Foreskin keratinocyte (primary cell): ENCODE measurements at places on chromosomes 2 and 18.

DNA sequence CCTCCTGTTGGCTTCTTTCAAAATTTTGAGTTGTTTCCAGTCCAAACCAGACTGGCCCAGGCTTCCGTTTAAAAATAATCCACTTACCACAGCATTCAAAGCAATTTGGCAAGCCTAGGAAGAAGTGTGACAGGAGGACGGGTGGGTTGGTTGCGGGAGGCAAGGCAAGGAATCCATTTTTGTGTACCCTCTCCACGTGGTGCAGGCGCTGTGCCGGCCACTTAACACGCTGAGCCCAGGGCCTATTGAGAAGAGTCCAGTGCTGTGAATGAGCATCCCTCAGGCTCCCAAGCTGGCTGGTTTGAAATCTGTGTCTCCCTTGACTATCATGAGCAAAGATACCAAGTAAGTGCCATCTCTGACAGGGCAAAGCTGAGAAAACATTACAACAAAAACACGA, 160.9 kb downstream of the NCKAP5 start:
- no peak for DNase-seq

GRCh38 chr18:77069931-77070330, 62.7 kb downstream of the MBP start:
- no peak for DNase-seq

GRCh38 chr18:321865-322467, 54.1 kb upstream of the THOC1 start:
- no peak for DNase-seq

DNA sequence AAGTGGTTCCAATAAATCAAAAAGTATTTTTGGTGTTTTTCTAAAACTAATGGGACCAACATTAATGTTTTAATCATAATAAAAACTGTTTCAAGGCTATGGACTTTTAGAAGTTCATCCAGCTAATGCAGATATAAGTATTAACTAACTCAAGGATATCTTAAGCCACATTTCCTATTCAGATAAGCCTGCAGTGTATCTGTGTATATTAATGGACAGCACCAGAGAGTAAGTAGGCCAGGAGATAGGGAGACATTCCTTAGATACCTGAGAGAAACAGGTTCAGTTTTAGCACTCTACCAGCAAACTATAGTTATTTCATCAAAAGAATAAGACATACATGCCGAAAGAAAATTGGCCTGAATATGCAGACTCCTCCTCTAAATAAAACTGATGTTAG, 27.3 kb downstream of the PREPL start:
- no peak for DNase-seq

DNA sequence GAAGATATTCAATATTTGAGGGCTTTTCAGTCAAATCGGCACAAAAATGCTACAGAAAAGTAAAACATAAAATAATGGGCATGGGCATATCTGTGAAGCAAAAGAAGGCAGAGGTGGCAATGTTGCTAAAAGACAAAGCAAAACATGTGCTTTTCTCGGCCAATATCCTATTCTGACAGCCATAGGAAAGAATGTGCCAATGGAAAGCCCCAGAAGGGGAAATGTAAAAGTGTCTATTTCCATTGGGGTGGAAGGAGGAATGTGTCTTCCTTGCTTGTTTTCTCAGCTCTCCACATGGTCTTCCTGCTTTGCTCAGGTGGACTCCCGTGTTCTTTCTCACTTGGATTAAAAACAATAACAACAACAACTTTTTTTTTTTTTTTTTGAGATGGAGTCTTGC, 13.7 kb upstream of the PER2 start:
- DNase-seq: peak; percentile 10

GRCh38 chr2:186558512-186559276, 31.2 kb upstream of the ITGAV start:
- no peak for DNase-seq

DNA sequence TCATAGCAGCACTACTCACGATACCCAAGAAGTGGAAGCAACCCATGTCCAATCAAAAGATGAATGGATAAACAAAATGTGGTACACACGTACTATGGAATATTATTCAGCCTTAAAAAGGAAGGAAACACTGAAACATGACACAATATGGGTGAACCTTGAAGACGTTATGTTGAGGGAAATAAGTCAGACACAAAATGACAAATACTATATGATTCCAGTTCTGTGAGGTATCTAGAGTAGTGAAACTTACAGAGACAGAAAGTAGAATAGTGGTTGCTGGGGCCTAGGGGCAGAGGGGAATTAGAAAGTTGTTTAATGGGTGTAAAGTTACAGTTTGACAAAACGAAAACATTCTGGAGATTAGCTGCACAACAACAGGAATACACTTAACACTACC, 24.7 kb downstream of the TLK1 start:
- no peak for DNase-seq

DNA sequence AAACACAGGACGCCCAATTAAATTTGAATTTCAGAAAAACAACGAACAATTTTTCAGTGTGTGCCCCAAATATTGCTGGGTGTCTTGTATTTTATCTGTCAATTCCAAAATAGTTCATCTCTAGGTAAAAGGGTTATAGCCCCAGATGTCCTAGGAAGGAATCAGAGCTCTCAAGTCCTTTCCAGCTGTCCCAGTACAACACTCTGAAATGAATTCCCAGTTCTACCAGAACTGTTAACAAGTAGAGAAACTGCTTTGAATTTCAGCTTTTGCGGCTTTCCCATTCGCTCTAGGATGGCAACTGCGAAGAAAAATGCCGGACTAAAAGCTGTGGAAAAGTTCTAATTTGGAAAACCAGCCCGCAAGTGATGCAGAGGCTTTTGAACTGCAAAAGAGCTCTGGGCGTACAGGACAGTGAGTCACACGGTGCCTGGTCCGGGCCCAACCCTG, 497 bp upstream of the GIGYF2 start:
- DNase-seq: no peak
